ENCODE measurements at places on chromosomes 12 and 14. TPM values are rescaled to one million over a fixed set of nuclear protein-coding genes. Genes with fewer than 3 reads are reported as not detected.

- H3K36me3 ChIP-seq: no peaks in the 10 kb centered on the region
- no peak overlapping the region for H3K4me3 ChIP-seq
- no peaks in the 10 kb centered on the region for H3K27me3 ChIP-seq
- no peaks in the 10 kb centered on the region for H3K4me1 ChIP-seq
- no peak for DNase-seq
Observed at GRCh38 chr14:36700651-36701050, 39.0 kb downstream of the PAX9 start.

DNA sequence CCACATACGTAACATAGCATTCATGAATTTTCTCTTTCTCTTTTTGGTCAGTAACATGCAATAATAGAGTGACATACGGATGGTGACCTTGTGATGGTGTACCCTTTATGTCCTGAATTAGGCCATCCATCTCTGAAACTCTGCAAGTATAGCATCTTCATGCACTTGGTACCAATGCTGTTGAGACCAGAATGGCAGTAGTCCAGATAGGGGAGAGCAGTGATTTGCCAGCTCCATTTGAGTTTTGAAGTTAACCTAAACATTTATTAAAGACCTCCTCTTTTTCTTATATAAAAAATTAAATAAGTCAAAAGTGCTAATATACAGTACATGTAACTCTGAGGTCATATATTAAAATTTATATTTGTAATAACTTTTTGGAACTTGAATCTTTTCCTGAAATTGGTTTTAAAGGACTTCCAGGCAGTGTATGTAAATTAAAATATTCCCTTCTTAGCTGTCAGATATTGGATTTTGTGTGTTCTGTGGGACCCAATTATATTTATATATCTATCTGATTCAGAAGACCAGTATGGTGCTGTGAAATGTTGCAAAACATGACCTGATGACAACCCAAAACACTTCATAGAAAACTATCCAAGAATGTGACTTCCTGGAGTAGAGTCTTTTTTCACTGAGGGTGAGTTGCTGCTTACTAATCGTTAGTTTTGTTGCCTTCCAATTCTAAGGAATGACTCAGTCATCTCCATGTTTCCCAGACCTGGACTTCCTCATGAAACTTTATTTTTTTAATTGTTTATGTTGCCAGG, 3.5 kb downstream of the ELK3 start:
- H3K36me3 ChIP-seq: no peaks in the 10 kb centered on the region
- H3K27ac ChIP-seq: no peak overlapping the region
- H3K4me1 ChIP-seq: peaks cover 11% of the 10 kb centered on the region
- DNase-seq: no peak
- peak overlapping the region; percentile 87 for H3K4me3 ChIP-seq

SPTB gene
- polyA plus RNA-seq: 64.7 TPM

- peak; percentile 13 for DNase-seq
- H3K4me1 ChIP-seq: peaks cover 20% of the 10 kb centered on the region
- H3K4me3 ChIP-seq: no peak overlapping the region
- H3K36me3 ChIP-seq: no peaks in the 10 kb centered on the region
Observed at GRCh38 chr14:70186900-70187451, 1.8 kb downstream of the SLC8A3 start.

MYL6B gene
- polyA plus RNA-seq: 64.0 TPM

GRCh38 chr12:41190338-41190737, 2.2 kb downstream of the PDZRN4 start:
- H3K4me3 ChIP-seq: peak overlapping the region; percentile 36
- no peak for DNase-seq
- peaks cover 55% of the 10 kb centered on the region for H3K27me3 ChIP-seq
- peaks cover 6% of the 10 kb centered on the region for H3K4me1 ChIP-seq
- no peak overlapping the region for H3K27ac ChIP-seq
- H3K36me3 ChIP-seq: no peaks in the 10 kb centered on the region

DNA sequence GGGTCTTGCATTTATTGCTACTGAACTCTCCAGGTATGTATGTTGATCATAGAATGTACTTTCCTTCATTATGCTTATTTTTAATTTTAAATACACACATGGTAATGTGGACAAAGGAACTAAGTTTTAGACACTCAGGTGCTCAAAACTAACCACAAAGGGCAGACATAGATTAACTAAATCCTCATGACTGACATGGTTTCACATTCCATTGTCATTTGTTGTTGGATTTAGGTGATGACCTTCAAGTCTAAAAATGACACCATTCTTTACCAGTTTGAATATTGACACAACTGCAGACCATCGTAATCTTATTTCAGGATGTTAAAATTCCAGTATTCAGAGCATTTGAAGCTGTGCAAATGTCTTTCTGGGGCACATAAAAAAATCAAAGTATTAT, 128.4 kb downstream of the BBS10 start:
- H3K27me3 ChIP-seq: no peaks in the 10 kb centered on the region
- no peaks in the 10 kb centered on the region for H3K4me1 ChIP-seq
- H3K27ac ChIP-seq: no peak overlapping the region
- no peak overlapping the region for H3K4me3 ChIP-seq
- no peaks in the 10 kb centered on the region for H3K36me3 ChIP-seq
- DNase-seq: no peak

DNA sequence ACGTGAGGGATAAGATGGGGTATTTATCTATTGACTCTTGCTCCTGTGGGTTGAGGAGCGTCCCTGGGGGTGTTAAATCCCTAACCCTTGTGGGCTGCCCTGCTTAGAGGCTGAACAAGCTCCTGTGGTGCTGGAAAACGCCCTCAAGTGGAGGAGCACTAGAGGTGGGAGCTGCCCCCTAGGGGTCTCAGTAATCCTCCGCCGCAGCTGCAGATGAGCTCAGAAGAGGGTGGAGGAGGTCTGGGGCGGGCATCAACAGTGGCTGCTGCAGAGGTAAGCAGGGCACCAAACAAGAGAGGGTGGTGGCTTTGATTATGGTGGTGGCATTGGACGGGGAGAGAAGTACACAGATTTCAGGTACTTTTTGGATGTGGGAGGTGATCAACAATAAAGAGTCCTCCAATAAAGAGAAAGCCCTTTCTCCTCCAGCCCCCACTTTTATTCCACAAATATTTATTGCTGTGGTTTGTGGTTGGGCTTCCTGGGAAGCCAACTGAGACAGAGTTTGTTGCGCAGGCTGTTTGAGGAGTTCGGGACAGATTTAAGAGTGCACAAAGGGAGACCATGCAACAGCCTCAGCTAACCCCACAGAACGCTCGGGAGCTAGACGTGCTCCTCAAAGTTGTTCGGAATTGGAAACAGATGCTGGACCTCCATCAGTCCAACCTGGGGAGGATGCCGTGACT, 179.9 kb downstream of the ADCK1 start:
- H3K4me1 ChIP-seq: no peaks in the 10 kb centered on the region
- no peak for DNase-seq
- no peaks in the 10 kb centered on the region for H3K36me3 ChIP-seq
- H3K27me3 ChIP-seq: no peaks in the 10 kb centered on the region
- H3K4me3 ChIP-seq: no peak overlapping the region
- no peak overlapping the region for H3K27ac ChIP-seq

PTGER2 gene
- polyA plus RNA-seq: 0.22 TPM
